ENCODE measurements at places on chromosomes 6 and 20. TPM values are rescaled to one million over a fixed set of nuclear protein-coding genes. Genes with fewer than 3 reads are reported as not detected.

HLA-DQA2 gene
- total RNA-seq, result not detected

ZFP57 gene
- total RNA-seq, result 0.69 TPM

TPX2 gene
- 28.5 TPM for total RNA-seq

ID4 gene
- total RNA-seq, result 2.4 TPM

SMOC2 gene
- not detected for total RNA-seq

SLC17A1 gene
- not detected for total RNA-seq

BTN1A1 gene
- not detected for total RNA-seq

CBLN4 gene
- not detected for total RNA-seq

SLCO4A1 gene
- total RNA-seq, result under 0.01 TPM

FAM217A gene
- not detected for total RNA-seq

RRBP1 gene
- 293 TPM for total RNA-seq

OTOR gene
- total RNA-seq, result not detected

CSE1L gene
- total RNA-seq, result 113 TPM

ZDHHC14 gene
- 2.1 TPM for total RNA-seq

TBX18 gene
- 3.6 TPM for total RNA-seq

CLIC5 gene
- not detected for total RNA-seq

CYP21A2 gene
- 0.14 TPM for total RNA-seq

RSPO4 gene
- not detected for total RNA-seq

BPIFB1 gene
- not detected for total RNA-seq

C6orf15 gene
- not detected for total RNA-seq

XKR7 gene
- total RNA-seq, result not detected

CDH4 gene
- total RNA-seq, result 4.1 TPM

PCK1 gene
- total RNA-seq, result not detected

SMLR1 gene
- not detected for total RNA-seq

BNIP5 gene
- not detected for total RNA-seq

DUSP15 gene
- total RNA-seq, result not detected

ADGRF1 gene
- total RNA-seq, result not detected

ZC2HC1B gene
- not detected for total RNA-seq

EDN3 gene
- total RNA-seq, result not detected

RPL10A gene
- total RNA-seq, result 1,232 TPM

PNLDC1 gene
- total RNA-seq, result not detected

TRIM40 gene
- total RNA-seq, result not detected

C4A gene
- total RNA-seq, result 4.2 TPM

STMN3 gene
- 2.7 TPM for total RNA-seq

TRAPPC3L gene
- not detected for total RNA-seq

SRSF12 gene
- total RNA-seq, result 0.14 TPM

COX4I2 gene
- total RNA-seq, result not detected

All from smooth muscle cell of the umbilical artery (primary cell).